ENCODE measurements at places on chromosomes 2 and 18. TPM values are rescaled to one million over a fixed set of nuclear protein-coding genes. Genes with fewer than 3 reads are reported as not detected.
A peak's percentile ranks its signal among the peaks of the same experiment; 100 is the strongest.

DNA sequence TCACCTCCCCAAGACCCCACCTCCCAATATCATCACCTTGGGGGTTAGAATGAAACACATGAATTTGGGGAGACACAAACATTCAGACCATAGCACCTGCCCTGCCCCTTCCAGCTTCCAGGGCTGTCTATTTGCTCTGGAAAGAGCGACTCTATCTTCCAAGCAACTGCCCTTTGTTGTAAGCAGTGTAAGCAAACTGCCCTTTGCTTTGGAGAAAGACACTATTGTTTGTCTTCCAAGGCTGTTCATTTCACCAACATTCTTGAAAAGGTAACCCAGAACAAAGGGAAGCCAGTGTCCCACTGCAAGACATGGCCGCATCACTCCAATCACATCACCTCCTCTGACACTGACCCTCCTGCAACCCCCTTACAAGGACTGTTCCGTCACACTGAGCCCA, 16.9 kb upstream of the SEH1L start:
- no peaks in the 10 kb centered on the region for H3K27me3 ChIP-seq
- H3K4me3 ChIP-seq, result no peak overlapping the region
- H3K36me3 ChIP-seq, result no peaks in the 10 kb centered on the region
- no peaks in the 10 kb centered on the region for H3K4me1 ChIP-seq

GRCh38 chr18:57584444-57584843, 2.1 kb downstream of the FECH start:
- peaks cover 14% of the 10 kb centered on the region for H3K4me1 ChIP-seq
- H3K27ac ChIP-seq, result no peak overlapping the region
- DNase-seq, result no peak
- no peaks in the 10 kb centered on the region for H3K27me3 ChIP-seq
- H3K4me3 ChIP-seq, result no peak overlapping the region

RBKS gene
- 1.0 TPM for total RNA-seq

TSPYL6 gene
- not detected for total RNA-seq

- no peak overlapping the region for H3K4me3 ChIP-seq
- no peaks in the 10 kb centered on the region for H3K4me1 ChIP-seq
- no peaks in the 10 kb centered on the region for H3K27me3 ChIP-seq
Measured at GRCh38 chr2:226971084-226971483, 135.2 kb downstream of the RHBDD1 start.

SNED1 gene
- 33.0 TPM for total RNA-seq

RALB gene
- total RNA-seq, result 21.3 TPM

DSC1 gene
- total RNA-seq, result not detected

ASIC4 gene
- not detected for total RNA-seq

- H3K27me3 ChIP-seq, result peaks cover 17% of the 10 kb centered on the region
- H3K27ac ChIP-seq, result no peak overlapping the region
- H3K4me3 ChIP-seq, result no peak overlapping the region
- DNase-seq, result peak; percentile 62
Measured at GRCh38 chr2:229714736-229715541, 584 bp upstream of the DNER start.

- H3K4me3 ChIP-seq, result no peak overlapping the region
- H3K27me3 ChIP-seq, result no peaks in the 10 kb centered on the region
- no peaks in the 10 kb centered on the region for H3K36me3 ChIP-seq
- no peaks in the 10 kb centered on the region for H3K4me1 ChIP-seq
Measured at GRCh38 chr2:232977438-232977971, 35.6 kb downstream of the NGEF start.

GRCh38 chr2:42979416-42979869, 187.1 kb upstream of the HAAO start:
- H3K27ac ChIP-seq, result peak overlapping the region; percentile 78
- H3K27me3 ChIP-seq, result no peaks in the 10 kb centered on the region
- DNase-seq, result peak; percentile 91

DNA sequence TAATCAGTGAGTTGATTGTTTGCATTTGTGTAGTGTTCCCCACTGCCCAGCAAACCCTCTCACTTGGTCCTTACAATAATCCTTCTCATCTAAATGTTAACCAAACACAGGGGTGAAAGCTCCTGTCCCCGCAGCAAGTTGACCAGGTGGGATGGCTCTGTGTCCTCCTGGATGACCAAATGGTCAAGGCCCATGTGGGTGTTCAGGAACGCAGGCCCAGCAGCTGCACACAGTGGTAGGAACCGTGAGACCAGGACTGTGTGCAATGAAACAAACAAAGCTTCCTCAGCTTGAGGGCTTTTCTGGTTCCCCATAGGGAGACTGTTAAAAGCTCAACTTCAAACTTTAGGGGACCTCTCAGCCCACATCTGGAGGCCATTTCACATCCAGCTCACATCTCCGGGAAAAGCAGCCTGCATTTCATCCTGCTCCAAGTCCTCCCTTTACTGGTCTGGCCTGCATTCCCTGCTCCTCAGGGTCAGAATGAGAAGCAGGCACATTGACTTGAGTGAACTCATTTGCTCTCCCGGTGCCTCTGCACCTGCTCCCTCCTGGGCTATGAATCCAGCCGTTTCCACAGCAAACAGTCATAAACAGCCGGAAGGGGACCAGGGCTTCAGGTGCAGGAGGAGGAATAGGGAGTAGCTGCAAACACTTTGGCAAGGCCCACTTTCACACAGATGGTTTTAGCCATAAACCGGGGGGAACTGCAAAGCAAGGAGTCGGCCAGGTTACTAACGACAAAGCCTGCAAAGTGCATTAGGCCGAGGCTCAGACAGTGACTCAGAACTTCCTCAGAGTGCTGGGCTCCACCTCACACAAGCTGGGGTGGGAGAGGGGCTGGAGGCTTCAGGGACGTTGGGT, 144.7 kb downstream of the CAPN13 start:
- no peak overlapping the region for H3K27ac ChIP-seq
- H3K4me1 ChIP-seq, result no peaks in the 10 kb centered on the region
- no peak overlapping the region for H3K4me3 ChIP-seq
- no peak for DNase-seq
- no peaks in the 10 kb centered on the region for H3K27me3 ChIP-seq
- H3K36me3 ChIP-seq, result no peaks in the 10 kb centered on the region

DNA sequence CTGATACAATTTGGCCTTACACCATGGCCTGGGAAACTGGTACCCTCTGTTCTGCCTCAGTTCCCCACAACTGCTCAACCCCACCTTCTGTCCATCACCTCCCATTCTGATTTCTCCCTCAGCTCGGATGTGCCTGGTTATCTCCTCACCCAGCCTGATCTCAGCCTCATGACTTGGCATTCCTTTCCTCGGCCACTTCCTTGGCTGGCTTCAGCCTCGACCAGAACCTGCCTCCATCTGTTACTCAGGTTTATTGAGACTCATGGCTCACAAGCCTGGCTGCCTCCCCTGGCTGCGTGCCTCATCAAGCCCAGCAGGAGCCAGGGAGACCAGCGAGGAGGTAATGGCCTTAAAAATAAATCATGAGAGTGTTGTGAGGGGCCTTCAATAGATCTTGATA, 356.2 kb upstream of the SPRED2 start:
- no peak for DNase-seq
- no peaks in the 10 kb centered on the region for H3K36me3 ChIP-seq
- no peaks in the 10 kb centered on the region for H3K4me1 ChIP-seq
- H3K27me3 ChIP-seq, result no peaks in the 10 kb centered on the region
- no peak overlapping the region for H3K27ac ChIP-seq

GRCh38 chr18:48345596-48345995, 63.6 kb downstream of the ZBTB7C start:
- no peaks in the 10 kb centered on the region for H3K27me3 ChIP-seq
- H3K4me3 ChIP-seq, result no peak overlapping the region
- H3K36me3 ChIP-seq, result no peaks in the 10 kb centered on the region
- H3K27ac ChIP-seq, result no peak overlapping the region

IL1F10 gene
- not detected for total RNA-seq

DNA sequence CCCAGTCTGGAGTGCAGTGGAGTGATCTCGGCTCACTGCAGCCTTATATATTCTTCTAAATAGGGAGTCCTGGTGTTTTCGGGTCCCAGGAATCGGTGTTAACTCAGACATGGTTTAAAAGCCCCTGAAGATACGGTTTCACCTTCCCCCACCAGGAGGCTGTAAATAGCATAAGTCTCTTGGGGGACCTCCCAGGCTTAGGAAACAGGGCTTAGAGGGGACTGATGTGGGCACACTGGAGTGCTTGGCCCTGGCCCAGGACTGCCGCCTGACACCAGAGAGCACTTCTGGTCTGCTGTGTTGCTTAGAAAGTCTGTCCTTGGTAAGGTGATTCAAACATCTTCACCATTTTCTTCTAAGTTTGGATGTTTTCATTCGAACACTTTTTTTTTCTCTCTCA, 39.7 kb upstream of the MAP4K4 start:
- H3K4me1 ChIP-seq, result peaks cover 10% of the 10 kb centered on the region
- no peak for DNase-seq
- H3K36me3 ChIP-seq, result no peaks in the 10 kb centered on the region

GRCh38 chr2:163984986-163985385, 249.2 kb upstream of the FIGN start:
- no peaks in the 10 kb centered on the region for H3K36me3 ChIP-seq
- no peak for DNase-seq
- no peaks in the 10 kb centered on the region for H3K27me3 ChIP-seq
- no peaks in the 10 kb centered on the region for H3K4me1 ChIP-seq

DNA sequence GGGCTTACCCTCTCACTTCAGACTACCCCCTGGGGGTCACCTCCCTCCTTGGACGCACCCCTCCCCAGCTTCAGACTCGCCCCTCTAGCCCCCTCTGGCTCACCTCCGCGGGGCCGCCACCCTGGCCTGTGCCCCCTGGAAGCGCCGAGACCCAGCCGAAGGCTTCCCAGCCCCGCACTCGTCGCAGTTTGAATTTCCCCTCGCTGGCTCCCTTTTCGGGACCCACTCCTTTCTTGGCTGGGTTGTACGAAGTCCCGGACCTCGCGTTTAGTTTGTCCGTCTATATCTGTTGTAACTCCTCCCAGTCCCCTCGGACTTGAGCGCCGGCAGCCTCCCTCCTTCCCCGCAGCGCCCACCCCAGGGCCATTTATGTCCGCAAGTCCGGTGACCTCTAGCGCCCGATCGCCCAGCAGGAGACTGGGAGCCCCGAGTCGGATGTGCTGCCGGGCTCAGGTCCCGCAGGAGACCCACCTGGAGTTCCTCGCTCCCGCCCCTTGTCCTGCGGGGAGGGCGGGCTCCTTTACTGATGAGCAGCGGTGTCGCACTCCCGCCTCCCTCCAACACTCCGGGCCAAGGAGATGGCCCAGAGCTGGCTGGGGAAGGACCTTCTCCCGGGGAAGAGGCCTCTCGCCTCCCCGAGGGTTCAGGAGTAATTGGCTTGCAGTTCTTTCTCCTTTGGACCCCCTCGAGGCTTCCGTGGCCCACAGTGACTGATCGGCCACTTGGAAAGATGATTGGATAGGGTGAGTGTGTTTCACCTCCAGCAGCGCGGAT, 692 bp upstream of the RAX start:
- no peaks in the 10 kb centered on the region for H3K36me3 ChIP-seq
- H3K27ac ChIP-seq, result no peak overlapping the region

- no peaks in the 10 kb centered on the region for H3K36me3 ChIP-seq
- no peak overlapping the region for H3K27ac ChIP-seq
- H3K4me1 ChIP-seq, result peaks cover 7% of the 10 kb centered on the region
- H3K27me3 ChIP-seq, result no peaks in the 10 kb centered on the region
- DNase-seq, result no peak
- H3K4me3 ChIP-seq, result no peak overlapping the region
Measured at GRCh38 chr18:9772847-9773677, 65.0 kb downstream of the RAB31 start.

GRCh38 chr2:181904022-181904632, 12.6 kb downstream of the ITPRID2 start:
- no peaks in the 10 kb centered on the region for H3K27me3 ChIP-seq
- H3K27ac ChIP-seq, result peak overlapping the region; percentile 47
- H3K4me3 ChIP-seq, result no peak overlapping the region

DNA sequence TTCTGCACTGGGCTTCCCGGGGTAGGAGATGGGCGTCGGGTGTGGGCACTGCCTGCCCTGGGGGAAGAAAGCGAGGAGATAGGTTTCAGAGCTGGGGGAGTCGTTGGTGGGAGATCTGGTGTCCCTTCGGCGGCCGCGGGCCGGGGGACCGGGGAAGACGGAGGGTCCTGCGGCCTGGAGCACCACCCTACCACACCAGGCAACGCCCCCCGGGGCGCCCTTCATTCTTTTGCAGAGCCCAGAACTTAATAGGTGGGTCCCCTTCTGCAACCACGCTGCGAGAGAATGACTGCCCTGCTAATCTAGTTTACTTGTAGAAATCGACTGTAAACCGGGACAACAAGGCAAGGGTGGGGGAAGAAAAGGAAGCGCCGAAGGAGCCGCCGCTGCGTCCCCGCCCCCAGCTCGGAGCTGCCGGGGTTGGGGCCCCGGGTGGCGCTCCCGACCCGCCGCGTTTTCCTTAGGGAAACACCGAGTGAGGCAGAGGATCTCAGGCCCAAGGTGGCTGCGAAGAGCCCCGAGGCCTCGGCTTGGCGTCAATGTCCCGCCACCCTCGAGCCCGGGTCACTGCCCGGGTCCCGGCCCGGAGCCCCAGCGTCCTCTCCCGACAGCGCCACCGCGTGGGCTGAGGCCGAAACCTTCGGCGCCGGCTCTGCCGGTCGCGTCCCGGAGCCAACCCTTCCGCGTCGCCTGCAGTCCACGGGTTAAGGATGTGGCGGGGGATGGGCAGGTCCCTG, 5.4 kb upstream of the SATB2 start:
- peaks cover 27% of the 10 kb centered on the region for H3K4me1 ChIP-seq
- peak; percentile 80 for DNase-seq
- no peak overlapping the region for H3K27ac ChIP-seq
- H3K36me3 ChIP-seq, result no peaks in the 10 kb centered on the region
- H3K27me3 ChIP-seq, result peaks cover 52% of the 10 kb centered on the region

DAPL1 gene
- total RNA-seq, result 8.6 TPM

DNAJC27 gene
- 11.4 TPM for total RNA-seq

DNA sequence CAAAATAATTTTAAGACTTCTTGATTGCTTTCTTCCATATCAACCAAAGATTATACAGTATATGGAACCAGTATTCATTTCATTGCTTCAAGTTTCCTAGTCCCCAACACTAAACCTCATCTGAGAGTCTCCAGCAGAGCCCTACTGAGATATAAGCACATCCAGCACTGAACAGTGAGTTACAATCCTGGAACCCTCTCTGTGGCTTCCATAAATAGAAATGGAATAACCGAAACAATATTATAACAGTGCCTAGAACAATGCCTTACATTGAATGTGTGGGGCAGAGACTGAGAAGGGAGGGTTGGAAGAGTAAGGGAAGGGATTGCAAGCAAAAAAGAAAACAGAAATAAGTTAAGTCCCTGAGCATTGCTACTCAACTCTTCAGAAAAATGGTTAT, 18.9 kb downstream of the AAK1 start:
- no peak overlapping the region for H3K4me3 ChIP-seq
- DNase-seq, result no peak
- H3K36me3 ChIP-seq, result no peaks in the 10 kb centered on the region
- H3K4me1 ChIP-seq, result peaks cover 27% of the 10 kb centered on the region

PRPF40A gene
- 38.9 TPM for total RNA-seq

GRCh38 chr2:181362561-181362960, 94.6 kb upstream of the ITGA4 start:
- H3K27ac ChIP-seq, result no peak overlapping the region
- no peak for DNase-seq
- no peaks in the 10 kb centered on the region for H3K36me3 ChIP-seq
- no peak overlapping the region for H3K4me3 ChIP-seq

SKOR2 gene
- not detected for total RNA-seq

ZNF521 gene
- total RNA-seq, result 17.4 TPM

GRCh38 chr18:38940863-38941531, 1375.4 kb upstream of the CELF4 start:
- H3K27me3 ChIP-seq, result no peaks in the 10 kb centered on the region
- no peak overlapping the region for H3K27ac ChIP-seq
- H3K4me3 ChIP-seq, result no peak overlapping the region
- no peaks in the 10 kb centered on the region for H3K4me1 ChIP-seq
- DNase-seq, result peak; percentile 38

AQP12A gene
- 29.6 TPM for total RNA-seq

- no peak overlapping the region for H3K4me3 ChIP-seq
- H3K27ac ChIP-seq, result no peak overlapping the region
- H3K4me1 ChIP-seq, result no peaks in the 10 kb centered on the region
- no peaks in the 10 kb centered on the region for H3K36me3 ChIP-seq
- no peak for DNase-seq
Measured at GRCh38 chr2:88950010-88950409, 258.5 kb downstream of the RPIA start.
